Activated T-helper 1 cell treated with anti-CD3 and anti-CD28 coated beads, Interleukin-2, amount 50 U/mL, for 16 hours (primary cell): ENCODE measurements at places on chromosomes 4 and X.

- no peak for DNase-seq
Measured at GRCh38 chr4:119053245-119053644, 82.4 kb upstream of the MYOZ2 start.

DNA sequence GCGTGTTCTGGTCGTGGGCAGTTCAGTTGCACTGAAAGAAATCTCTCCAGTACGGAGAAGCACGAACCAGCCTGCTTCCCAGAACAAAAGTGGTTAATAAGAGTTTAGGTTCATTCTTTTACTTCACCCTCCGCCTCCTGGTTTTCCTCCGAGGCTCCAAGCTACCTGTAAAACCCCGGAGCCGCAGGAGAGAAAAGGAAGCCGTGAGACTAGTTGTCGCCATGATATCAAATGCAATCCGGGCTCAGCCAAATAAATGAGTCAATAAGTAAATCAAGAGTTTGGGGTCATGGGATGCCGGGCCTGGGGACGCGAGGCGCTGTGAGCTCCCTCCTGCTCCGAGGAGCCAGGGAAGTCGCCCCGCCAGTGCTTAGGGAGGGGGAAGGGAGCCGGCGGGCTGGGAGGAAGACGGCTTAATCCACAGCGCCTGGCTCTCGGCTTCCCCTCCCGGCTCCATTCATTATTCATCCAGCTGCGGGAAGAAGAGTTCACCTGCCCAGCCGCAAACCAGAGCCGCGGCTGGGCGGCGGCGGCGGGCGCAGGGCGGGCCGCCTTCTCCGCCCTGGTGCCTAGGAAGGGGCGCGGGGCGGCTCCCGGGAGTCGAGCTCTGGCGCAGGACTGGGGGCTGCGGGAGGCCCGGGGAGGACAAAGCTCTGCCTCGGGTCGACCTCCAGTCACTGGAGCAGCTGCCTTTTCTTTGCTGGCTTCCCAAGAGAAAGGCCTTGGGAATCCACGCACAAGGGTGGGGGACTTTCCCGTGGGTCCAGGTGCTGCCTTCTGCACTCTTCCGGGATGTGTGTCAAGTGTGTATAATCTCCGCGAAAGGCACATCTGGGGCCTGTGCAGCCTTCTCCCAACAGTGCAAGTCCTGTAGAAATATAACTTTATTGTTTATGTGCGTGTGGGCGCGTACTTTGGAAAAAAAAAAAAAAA, 1.7 kb downstream of the FRAS1 start:
- DNase-seq, result no peak

DNA sequence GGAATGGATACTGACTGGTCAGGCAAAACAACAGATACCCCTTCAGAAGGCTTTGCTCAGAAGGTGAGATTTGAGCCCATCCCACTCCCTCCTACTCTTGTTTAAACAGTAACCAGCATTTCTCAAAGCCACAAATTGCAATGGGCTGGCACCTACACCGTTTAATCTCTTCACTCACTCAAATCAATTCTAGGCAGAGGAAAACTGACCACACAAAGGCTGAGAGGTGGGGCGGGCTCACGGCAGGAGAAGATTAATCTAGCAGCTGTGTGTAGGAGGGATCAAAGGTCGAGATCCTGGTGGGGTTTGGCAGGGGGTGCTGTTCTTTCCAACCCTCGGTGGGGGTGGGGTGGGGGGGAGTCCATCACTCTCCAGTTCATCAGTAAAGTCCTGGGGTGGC, 622.4 kb downstream of the BCOR start:
- DNase-seq, result no peak

GRCh38 chr4:2689825-2690700, 66.1 kb downstream of the TNIP2 start:
- DNase-seq, result no peak

GRCh38 chr4:185317880-185318279, 77.8 kb downstream of the LRP2BP start:
- no peak for DNase-seq

DNA sequence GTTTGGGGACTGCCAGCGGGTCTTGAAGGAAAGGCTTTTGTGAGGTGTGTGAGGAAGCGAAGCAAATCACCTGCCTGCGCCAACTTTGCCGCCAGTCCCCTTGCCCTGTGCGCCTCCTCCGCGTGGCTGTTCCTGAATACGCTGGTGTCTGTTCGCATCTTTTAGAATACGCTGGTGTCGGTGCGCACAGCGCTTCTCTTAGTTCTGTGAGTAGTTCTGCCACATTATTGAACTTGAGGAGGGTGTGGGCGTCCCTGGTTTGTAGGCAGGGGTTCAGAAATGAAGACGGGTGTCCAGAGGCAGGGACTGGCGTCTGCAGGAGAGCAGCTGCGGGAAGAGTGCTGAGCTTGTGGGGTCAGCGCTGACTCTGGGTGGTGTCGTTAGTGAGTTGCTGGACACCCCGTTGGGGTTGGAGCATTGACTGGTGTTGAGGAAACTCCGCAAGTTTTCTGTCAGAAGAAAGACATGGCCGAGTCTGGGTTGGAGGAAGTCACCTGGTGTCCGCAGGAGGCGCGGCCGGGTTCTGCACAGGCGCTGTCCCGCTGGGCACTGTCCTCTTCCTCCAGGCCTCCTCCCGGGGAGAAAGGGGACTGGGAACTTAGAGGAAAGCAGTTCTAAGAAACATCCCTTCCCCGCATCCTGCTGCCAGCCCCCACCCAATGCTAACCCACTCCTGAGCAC, 930 bp downstream of the ZNF718 start:
- DNase-seq, result no peak

DNA sequence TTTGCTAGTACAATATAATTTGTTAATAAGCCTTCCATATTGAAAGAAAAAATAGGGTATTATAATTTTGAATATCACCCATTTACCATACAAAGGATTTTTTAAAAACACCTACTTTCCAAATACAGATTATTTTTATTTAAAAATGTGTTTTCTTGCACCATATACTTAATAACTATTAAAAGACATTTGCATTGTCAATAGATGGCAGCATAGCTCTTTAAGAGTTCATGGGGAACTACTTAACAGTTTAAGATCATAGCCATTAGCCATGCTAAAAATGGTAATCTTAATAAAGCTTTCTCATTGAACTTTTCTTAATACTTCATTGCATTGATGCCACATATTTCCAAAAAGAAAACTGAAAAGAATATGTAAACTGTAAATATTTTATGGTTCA, 1995.9 kb downstream of the C4orf33 start:
- DNase-seq, result no peak

GRCh38 chr4:36243355-36244256, 708 bp downstream of the ARAP2 start:
- DNase-seq, result no peak
